ENCODE measurements at places on chromosomes 16 and 17.
A peak's percentile ranks its signal among the peaks of the same experiment; 100 is the strongest.

- no peak for DNase-seq
Measured at GRCh38 chr17:79870540-79870939, 31.3 kb upstream of the CBX4 start.

DNA sequence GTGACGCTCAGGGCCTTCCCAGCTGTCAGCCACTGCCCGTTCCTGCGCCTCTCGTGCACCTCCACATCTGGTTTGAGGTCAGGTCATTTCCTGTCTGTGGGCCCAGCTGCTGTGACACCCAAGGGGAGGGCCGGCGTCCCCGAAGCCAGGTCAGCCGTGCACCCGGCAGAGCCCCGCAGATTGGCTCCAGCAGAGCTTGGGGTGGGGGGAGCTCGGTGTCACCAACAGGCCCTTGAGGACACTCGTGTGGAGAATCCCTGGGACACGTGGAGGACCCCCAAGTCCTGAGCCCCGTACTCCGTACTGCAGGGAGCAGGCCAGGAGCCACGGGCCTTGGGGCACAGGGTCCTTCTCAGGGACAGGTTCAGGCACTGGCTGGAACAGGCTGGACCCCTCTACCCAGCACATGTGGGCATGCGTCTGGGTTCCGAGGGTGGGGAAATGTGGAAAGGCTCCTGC is 4.8 kb downstream of the SPATA2L start:
- DNase-seq, result peak; percentile 23

GRCh38 chr16:74723256-74723655 is 22.6 kb upstream of the MLKL start:
- no peak for DNase-seq

GRCh38 chr17:17325228-17325627 is 22.1 kb downstream of the NT5M start:
- DNase-seq, result no peak

Data from stimulated activated CD8-positive, alpha-beta memory T cell treated with anti-CD3 and anti-CD28 coated beads, Interleukin-12 subunit alpha, Interleukin-12 subunit beta, amount 100 ng/mL, for 4 hours (primary cell).